ENCODE measurements at places on chromosomes 12 and 14.

DNA sequence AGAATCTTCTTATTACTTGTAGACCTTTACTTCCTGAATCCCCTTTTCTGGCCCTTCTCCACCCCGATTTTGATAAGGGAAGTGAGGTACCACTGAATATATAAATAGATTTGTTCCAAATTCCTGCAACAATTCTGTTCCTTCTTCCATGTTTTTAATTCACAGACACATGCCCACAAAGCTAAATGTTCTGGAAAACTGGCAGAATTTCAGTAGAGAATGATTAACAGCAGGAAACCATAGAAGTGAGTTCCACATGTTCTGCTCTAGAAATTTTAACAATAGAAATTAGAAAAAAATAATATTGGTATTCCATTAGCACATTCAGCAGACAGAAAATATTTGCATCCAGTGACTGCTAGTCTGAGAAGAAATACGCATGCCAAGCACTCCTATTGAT lies 139.6 kb downstream of the SLC2A13 start:
- DNase-seq, result no peak

DNA sequence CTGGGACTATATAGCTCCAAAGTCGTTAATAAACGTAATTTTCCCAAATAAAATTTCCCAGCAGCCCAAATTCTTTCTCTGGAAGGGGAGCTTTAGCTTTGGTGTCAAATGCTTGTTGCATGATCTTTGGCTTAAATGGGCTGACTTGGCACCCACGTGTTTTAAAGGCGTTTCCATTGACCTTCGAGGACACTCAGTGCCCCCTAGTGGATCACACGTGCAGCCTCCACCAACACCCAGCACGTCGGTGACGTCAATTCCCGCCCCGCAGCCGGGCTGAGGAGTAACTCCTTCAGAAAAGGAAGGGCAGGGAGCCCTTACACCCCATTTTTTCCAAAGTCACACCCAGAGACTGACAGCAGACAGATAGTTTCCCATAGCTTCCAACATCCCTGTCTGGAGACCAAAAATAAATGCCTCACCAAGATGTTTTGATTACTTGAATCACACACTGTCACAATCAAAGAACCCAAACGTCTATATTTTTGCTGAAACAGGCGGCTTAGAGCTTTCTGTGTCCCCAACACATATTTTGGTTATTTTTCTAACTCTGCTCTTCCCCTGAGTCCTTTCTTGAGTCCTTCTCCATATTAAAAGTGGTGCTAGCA lies 707.9 kb downstream of the AACS start:
- DNase-seq, result peak; percentile 5

- no peak for DNase-seq
These were observed 129.4 kb downstream of the PPM1H start for GRCh38 chr12:62805517-62805916.

DNA sequence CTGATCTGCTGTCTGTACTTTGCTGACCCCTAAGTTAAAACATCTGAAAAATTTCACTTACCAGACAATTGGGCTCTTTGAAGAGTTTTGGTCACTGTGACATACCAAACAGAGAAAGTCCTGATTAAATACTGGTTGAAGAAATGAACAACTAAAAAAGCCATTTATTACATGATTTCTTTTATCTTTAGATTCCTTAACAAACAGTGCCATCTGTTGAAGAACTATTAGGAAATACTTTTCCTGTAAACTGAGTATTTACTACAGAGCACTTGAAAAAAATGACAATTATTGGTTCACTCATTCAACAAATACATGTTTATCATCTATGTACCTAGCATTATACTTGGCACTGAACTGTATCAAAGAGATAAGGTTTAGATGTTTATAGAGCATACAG lies 6.5 kb upstream of the WASHC4 start:
- DNase-seq, result peak; percentile 59

DNA sequence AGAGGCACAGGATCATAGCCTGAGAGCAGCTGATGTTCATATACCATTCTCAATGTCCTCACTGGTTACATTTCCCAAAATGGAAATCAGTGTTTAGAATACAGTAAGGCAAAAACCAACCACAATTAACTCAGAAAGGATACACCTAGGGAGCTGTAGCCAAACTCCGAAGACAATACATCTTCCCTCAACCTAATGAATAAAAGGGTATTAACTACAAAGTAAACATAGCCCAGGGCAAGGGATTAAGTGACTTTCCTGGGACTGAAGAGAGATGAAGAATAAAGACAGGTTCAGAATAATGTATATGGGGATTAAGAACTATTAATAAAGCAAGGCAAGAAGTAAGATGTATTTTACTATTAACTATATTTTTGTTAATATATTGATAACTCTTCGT lies 79.5 kb downstream of the RPS29 start:
- DNase-seq, result no peak

DNA sequence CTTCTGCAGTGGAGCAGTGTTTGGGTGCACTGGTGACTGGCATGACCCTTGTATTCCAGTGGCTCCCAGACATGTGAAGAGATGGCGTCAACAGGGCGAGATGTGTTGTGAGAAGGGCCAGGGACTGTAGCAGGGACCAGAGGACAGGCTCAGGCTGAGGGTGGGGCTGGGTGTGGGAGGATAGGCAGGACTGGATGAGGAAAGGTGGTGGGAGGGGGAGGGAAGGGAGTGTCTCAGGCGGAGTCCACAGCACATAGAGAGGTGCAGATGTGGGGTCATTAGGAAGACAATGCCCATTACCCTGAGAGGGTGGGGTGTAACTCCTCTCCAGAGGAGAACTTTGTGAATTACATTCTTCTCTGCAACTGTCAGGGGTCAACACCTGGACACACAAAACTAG lies 78.5 kb downstream of the DICER1 start:
- no peak for DNase-seq

DNA sequence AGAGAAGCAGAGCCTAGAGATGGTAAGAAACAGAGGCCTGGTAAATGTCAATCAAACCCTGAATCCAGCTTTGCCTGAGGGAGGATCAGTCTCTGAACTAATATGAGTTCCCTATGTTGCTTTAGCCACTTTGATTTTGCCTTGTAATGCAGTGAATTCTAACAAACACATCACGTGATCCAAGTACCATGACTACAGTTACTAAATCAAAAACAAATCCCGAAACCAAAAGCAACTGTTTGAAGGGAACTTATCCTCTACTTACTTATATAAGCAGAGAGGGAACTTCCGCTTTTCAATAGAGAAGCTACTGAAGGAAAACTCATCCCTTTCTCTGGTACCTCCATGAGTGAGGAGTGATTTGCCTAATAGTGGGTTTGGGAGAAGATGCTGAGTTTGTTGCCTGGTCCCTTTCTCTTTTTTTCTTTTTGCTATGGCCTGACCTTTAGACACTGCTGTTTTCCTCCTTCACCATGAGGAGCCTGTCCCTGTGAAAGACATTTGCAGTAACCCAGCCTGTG lies 7.7 kb upstream of the PPTC7 start:
- peak; percentile 45 for DNase-seq

DNA sequence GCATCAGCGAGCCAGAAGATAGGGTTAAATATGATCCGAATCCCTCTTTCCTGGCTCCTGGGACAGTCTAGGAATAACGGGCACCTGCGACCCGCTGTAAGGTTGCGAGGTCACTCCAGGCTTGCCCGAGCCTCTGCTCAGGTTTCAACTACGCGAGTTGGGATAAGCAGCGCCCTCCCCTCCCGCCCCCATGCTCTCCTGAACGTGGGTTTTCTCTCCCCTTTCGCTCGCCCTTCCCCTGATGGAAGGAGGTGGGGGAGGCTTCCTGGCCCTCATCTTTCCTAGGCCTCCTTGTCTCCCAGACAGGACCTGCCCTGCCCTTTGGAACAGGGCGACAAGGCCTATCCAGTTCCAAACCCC lies 753 bp upstream of the ATP5MC2 start:
- DNase-seq, result peak; percentile 60

DNA sequence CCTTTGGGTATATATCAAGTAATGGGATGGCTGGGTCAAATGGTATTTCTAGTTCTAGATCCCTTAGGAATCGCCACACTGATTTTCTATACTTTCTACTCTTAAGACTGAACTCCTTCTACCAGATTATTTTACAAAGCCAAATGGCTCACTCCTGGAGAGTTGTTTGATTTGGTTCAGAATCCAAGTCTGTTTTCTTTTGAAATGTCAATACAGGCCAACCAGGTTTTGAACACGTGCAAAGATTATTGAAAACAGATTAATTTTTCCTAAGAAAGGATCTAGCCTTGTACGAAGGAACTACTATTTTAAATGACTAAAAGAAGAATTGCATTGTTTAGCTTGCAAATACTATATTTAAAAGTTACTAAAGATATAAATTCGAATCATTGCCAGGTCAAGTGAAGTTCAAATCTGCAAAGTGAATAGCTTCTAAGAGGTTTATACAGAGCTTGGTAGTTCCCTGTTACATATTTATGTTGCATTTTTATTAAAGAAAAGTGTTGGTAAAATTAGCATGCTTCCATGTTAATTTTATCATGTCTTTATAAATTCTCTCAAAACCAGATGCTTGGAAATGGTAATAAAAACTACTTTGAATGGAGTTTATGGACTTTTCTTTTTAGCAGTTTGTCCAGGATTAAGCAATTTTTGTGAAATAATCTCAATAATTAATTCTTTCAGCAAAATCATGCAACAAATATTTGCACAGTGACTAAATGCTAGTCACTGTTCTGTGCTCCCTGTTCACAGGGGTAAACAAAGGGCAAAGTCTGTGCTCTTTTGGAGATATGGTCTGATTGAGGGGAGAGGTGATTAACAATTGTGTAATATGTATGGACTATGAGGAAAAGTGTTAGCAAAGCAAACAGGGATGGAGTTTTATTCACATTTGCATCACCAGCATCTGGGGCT lies 38.9 kb downstream of the GPR65 start:
- peak; percentile 9 for DNase-seq

- no peak for DNase-seq
These were observed 21.7 kb downstream of the TAOK3 start for GRCh38 chr12:118350908-118351559.

DNA sequence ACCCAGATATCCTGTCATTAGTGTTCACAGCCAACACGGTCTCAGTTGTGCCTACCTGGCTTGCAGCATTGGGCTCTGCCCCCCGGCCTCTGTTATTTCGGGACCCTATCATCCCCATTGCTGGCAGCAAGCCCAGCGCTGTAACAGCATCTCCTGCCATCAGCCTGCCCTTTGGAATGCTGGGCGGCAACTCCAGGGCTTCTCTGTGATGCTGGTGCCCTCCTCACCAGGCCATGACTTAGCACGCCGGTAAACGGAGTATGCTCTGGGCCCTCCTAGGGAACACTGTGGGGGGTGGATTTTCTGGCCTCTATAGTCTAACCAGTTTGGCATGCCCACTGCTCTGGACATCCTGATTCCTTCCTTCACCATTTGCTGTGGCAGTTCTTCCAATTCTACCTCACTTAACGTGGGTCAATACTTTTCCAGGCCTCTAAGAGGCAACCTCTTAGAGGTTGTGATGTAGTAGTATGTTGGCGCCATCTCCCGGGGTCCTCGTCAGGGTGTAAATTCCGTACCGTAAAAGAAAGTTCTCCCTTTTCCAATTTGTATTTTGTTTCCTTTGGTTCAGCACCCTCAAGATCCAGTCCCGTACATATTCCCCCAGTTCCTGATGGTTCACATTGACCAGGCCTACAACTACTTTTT lies 80.0 kb downstream of the SINHCAF start:
- peak; percentile 19 for DNase-seq

DNA sequence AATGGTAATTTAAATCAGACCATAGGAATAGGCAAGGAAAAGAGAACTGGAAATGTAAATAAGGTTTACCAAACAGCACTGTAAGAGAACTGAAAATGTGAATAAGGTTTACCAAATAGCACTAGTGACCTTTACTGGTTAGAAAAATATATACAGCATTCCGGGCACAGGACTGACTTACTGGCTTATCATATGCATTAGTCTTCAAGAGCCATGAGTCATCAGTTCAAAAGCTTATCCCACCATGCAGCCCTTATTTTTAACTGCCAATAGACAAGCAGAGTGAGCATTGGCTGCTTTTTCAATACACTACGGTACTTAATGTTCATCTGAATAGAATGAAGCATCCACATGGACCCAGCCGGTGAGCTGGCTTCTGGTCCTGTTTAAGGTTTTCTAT lies 13.0 kb upstream of the NELL2 start:
- DNase-seq, result no peak

DNA sequence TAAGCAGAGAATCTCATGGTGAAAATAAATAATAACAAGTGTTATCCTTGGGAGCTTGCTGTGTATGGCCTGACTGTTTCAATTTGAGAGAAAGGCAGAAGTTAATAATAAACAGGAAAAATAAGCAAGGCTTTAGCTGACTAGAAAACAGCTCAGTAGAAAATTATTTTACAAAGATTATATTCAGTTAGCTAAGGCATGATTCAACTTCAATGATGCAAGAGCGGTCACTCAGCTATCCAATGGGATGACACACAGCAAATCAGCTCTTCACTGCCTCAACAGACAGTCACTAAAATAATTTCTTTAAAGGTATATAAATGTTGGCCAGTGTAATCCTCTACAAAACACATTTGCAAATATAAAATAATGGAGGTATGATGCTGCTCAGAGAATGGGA lies 18.6 kb downstream of the GSTZ1 start:
- DNase-seq, result peak; percentile 79

DNA sequence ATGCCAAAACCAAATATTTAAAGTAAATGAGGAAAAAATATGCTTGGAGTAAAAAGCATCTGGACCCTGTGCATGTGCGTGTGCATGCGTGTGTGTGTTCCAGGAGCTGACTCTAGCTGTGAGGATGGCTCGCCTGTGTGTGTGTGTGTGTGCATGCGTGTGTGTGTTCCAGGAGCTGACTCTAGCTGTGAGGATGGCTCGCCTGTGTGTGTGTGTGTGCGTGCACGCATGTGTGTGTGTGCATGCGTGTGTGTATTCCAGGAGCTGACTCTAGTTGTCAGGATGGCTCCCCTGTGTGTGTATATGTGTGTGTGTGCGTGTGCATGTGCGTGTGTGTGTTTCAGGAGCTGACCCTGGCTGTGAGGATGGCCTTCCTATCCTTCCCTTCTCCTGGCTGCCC lies 357.7 kb downstream of the CACNA1C start:
- no peak for DNase-seq

DNA sequence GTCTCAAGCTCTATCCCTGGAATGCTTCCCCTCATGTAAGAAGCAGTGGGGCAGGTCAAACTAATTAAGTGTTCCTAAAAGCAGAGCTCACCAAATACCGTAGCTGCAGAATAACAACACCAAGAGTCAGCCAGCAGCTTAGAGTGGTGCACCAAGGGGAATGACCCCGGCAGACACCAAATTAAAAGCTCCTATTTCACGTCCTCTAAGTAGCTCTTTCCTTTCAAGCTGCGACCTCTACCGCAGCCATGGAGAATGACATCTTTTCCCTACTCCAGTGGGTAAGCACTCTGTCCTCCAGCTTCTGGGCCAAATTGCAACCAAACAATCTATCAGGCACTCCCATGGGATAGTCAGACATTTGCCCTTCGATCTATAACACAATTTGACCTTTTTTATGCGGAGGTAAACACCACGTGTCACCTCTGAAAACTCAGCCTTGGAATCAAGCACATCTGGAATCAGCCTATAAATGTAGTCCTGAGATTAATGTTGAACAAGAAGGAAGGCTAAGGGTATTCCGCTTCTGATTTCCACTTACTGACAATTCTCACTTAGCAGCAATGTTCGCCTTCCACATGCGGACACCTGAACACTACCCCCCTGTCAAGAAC lies 67.6 kb upstream of the CDKN3 start:
- DNase-seq, result peak; percentile 87
